ENCODE measurements at places on chromosomes 1 and 21.
A peak's percentile ranks its signal among the peaks of the same experiment; 100 is the strongest.

DNA sequence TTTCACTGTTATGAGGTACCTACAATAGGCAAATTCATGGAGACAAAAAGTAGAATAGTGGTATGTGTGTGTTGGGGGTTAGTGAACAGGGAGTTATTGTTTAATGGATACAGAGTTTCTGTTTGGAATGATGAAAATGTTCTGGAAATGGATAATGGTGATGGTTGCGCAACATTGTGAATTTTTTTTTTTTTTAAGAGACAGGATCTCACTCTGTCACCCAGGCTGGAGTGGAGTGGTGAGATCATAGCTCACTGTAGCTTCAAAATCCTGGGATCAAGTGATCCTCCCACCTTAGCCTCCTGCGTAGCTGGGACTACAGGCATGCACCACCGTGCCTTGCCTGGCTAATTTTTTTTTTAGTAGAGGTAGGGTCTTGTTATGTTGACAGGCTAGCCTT lies 34.5 kb upstream of the TRABD2B start:
- DNase-seq, result no peak

DNA sequence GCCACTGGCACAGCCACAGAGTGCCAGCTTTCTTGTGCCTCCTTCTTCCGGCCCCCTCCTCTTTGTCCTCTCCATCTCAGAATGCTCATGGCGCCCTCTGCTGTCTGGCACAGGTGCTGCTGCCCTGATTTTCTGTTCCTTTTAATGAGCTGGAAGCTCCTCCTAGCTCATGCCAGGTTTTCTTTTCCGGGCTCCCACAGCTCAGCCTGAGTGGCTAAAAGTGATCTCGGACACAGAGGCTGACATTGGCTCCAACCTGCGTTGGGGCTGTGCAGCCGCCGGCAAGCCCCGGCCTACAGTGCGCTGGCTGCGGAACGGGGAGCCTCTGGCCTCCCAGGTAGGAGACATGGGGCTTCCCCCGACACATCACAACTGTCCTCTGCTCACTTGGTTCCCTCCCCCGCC lies 18.7 kb downstream of the CNTN2 start:
- DNase-seq, result peak; percentile 81

DNA sequence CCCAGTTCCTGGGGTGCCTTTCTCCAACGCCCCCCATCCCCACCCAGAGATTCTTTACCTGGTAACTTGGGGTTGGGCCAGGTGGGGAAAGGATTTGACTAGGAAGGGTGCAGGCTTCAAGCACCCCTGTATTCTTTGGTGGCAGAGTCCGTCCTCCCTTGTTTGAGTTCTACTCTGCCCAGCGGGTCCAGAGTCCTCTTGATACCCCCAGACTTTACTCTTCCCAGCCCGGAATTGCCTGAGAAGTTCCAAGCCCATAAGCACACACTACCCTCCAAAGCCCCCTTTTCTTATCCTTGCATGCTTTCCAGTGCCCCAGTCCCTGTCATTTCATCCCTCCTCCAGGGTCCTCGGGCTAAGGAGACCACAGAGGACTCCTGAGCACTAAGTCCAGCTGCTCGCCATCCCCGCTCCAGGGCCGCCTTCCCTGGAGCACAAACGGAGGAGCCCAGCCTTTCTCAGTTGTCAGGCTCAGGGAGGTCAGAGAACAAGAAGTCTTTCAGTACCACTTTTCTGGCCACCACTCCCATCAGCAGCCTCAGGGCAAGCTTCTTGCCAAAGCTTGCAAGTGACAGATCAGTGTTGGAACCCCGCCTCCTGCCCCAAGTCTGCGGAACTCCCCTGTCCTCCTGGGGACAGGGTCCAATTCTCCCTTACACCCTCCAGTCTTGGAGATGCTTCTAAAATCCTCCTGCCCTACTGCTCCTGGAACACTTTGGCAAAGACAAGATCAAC lies 12.2 kb downstream of the SLC45A3 start:
- DNase-seq, result no peak

GRCh38 chr1:203328714-203329122 lies 22.2 kb downstream of the FMOD start:
- DNase-seq, result no peak

DNA sequence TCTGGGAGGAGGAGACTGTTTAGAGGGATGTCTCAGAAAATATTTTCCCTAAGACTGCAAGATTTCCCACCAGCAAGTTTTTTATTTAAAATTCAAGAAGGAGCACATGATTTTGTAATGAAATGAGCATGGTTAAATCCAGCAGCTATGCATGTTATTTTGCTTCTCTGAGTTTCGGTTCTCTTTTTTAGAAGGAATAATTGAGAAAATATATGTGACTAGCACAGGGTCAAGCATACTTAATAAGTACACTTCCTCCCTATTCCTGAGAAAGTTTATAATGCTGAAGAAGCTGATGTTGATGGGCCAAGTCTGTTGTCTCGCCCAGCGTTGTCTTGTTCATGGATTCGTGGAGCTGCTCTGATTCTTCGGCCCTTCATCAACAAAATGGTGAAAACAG lies 51.2 kb downstream of the EXO1 start:
- no peak for DNase-seq

GRCh38 chr1:229943988-229944743 lies 122.9 kb upstream of the GALNT2 start:
- DNase-seq, result no peak

- no peak for DNase-seq
These were observed 40.5 kb downstream of the URB2 start for GRCh38 chr1:229666585-229666984.

- peak; percentile 62 for DNase-seq
These were observed 52.8 kb downstream of the ARID4B start for GRCh38 chr1:235275223-235275622.

DNA sequence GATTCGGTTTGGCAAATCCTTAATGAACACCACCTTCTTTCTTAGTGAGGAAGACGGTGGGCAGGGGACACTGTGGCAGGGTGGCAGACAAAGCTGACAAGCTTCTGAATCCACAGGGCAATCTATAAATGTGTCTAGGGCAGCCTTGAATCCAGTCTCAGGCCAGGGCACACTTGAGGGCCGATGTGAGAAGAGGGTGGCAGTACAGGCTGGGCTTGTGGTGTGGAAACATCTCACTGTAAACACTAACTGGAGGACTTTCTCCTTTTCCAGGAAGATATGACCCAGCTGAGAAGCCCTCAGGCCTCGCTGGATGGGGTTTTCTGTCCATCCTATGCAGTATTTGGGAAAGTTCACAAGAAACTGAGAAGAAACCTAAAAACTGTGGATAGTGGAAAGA lies 46.5 kb downstream of the PKP1 start:
- DNase-seq, result no peak
